Activated T-cell treated with anti-CD3 and anti-CD28 coated beads, Interleukin-2, amount 50 U/mL, for 48 hours (primary cell): ENCODE measurements at places on chromosomes 4 and X.

- no peak for DNase-seq
Measured at GRCh38 chr4:7812231-7812857, 127.3 kb downstream of the AFAP1 start.

DNA sequence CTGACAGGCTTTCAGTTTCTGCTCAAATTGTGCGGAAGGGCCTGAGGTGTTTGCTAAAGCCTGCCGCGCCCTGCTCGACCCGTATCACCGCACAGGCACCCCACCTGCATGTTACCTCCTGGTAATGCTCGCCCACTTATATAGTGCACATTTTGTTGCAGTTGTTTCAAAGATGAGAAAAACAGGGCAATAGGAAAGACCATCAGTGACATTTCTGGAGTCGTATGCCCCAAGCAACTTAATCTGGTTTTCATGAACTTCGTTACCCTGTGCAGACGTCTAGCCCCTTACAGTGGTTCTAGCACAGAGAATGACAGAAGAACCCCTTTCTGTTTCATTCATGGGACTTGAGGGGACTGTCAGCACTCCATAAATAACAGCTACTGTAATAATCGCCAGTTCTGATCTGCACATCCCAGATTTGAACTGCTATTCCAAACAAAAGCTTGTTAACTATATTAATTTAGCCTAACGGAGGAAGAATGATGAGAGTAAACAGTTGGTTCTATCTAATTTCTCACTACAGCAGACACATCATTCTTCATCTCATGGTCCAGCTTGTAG lies 940 bp upstream of the DCTD start:
- DNase-seq, result no peak

- DNase-seq, result no peak
Measured at GRCh38 chr4:41334182-41334581, 77.5 kb downstream of the UCHL1 start.

- no peak for DNase-seq
Measured at GRCh38 chr4:94571298-94571697, 119.6 kb downstream of the PDLIM5 start.

- DNase-seq, result no peak
Measured at GRCh38 chr4:168666531-168666930, 169.7 kb downstream of the PALLD start.

DNA sequence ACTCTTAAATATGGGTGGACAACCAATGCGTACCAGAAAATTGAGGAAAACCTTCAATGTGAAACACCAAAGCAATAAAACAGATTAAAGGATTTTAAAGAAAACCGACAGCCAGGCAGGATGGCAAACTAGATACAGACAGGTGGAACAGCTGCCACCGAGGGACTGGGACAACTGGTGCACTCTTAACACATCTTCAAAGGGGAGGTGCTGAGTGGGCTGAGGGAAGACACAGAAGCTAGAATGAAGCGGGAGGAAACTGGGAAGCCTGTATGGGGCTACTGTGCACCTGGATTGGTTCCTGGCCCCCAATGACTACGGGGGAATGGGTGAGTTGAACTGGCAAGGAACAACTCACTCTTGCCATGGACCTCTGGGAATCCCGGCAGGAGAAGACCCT lies 20.7 kb downstream of the ZNF280C start:
- DNase-seq, result no peak

DNA sequence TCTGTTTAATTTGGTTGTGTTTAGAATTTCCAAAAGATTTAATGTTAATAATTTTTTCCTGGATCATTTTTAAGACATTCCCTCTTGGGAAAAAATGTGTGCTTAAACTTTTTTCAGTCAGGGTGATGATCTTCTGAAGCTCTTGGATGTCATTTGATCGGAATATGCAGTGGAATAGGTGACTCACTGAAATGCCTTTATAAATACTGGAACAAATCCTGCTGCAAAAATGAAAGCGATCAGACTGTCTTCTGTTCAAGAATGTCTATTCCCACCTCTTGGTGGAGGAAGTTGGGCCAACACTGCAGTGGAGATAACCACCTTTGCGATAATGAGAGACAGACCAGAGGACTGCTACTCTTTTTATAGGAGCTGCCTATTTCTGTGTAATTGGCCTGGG lies 46.7 kb downstream of the LARP1B start:
- no peak for DNase-seq
